Psoas muscle (tissue), 8 donors: ENCODE measurements at places on chromosomes 5 and 9. TPM values are rescaled to one million over a fixed set of nuclear protein-coding genes. Genes with fewer than 3 reads are reported as not detected.
A peak's percentile ranks its signal among the peaks of the same experiment; 100 is the strongest.

DNA sequence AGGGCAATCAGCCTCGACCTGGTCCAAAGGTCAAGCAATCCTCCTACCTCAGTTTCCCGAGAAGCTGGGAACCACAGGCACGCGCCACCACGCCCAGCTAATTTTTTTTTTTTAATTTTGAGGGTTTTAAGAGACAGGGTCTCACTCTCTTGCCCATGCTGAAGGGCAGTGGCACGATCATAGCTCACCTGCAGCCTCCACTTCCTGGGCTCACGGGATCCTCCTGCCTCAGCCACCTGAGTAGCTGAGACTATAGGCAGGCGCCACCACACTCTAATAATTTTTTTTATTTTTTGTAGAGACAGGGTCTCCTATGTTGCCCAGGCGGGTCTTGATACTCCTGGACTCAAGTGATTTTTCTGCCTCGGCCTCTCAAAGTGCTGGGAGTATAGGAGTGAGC is 1.6 kb downstream of the UIMC1 start:
- H3K36me3 ChIP-seq, result no peaks in the 10 kb centered on the region
- H3K27me3 ChIP-seq, result no peaks in the 10 kb centered on the region
- peaks cover 28% of the 10 kb centered on the region for H3K4me1 ChIP-seq
- peak overlapping the region; percentile 100 for H3K4me3 ChIP-seq

- no peak overlapping the region for H3K27ac ChIP-seq
- no peaks in the 10 kb centered on the region for H3K27me3 ChIP-seq
- no peaks in the 10 kb centered on the region for H3K36me3 ChIP-seq
- no peak for DNase-seq
- H3K4me3 ChIP-seq, result no peak overlapping the region
- no peaks in the 10 kb centered on the region for H3K4me1 ChIP-seq
These were observed 96.5 kb downstream of the IQGAP2 start for GRCh38 chr5:76499507-76500161.

Gene FRMD3
- 41.0 TPM for total RNA-seq

Gene NKD2
- 0.96 TPM for total RNA-seq

Gene FAM153A
- total RNA-seq, result 0.82 TPM
